ENCODE measurements at places on chromosomes 16 and 17. TPM values are rescaled to one million over a fixed set of nuclear protein-coding genes. Genes with fewer than 3 reads are reported as not detected.

The SLC5A2 gene
- total RNA-seq, result 0.42 TPM

The TMEM114 gene
- not detected for total RNA-seq

The BPTF gene
- 90.0 TPM for total RNA-seq

The ABCA6 gene
- 1.7 TPM for total RNA-seq

The ALDOC gene
- total RNA-seq, result 17.8 TPM

The TUBB3 gene
- total RNA-seq, result 0.21 TPM

The IGSF6 gene
- 13.9 TPM for total RNA-seq

The TP53TG3B gene
- 0.21 TPM for total RNA-seq

The TMED6 gene
- total RNA-seq, result 1.0 TPM

The TBC1D3 gene
- not detected for total RNA-seq

The CD7 gene
- total RNA-seq, result 48.5 TPM

The HGS gene
- 57.0 TPM for total RNA-seq

The DOC2B gene
- total RNA-seq, result 0.10 TPM

The MMD gene
- 82.8 TPM for total RNA-seq

The NPIPA3 gene
- total RNA-seq, result not detected

The APPBP2 gene
- total RNA-seq, result 21.2 TPM

The CHD9NB gene
- not detected for total RNA-seq

The KLHL10 gene
- not detected for total RNA-seq

The KCNG4 gene
- not detected for total RNA-seq

The MT3 gene
- 0.31 TPM for total RNA-seq

The AOC2 gene
- total RNA-seq, result 1.5 TPM

The ZNRF1 gene
- total RNA-seq, result 2.9 TPM

The HOXB3 gene
- total RNA-seq, result 0.94 TPM

The MBTD1 gene
- total RNA-seq, result 35.5 TPM

The RNU2-1 gene
- total RNA-seq, result not detected

Measured in mononuclear cell (primary cell).